ENCODE measurements at places on chromosomes 3 and 15.

- DNase-seq: no peak
Observed at GRCh38 chr3:88000853-88001252, 58.0 kb downstream of the CGGBP1 start.

DNA sequence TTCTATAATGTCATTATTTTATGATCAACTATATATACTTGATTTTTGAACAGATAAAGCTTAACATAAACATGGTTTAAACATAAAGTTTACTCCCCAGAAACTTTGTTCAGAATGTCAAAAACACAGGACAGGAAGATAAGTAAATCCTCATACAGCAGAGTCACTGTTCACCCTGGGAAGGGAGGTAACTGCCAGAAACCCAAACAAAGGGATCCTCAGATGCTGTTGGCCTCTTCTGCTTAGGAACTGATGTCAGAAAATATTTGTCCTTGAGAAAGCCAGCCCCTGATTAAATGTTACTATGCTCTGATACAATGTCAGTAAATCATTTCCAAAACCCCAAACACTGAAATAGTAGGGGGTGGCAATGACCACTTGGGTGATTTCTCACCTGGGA lies 185.3 kb downstream of the TJP1 start:
- DNase-seq: no peak

DNA sequence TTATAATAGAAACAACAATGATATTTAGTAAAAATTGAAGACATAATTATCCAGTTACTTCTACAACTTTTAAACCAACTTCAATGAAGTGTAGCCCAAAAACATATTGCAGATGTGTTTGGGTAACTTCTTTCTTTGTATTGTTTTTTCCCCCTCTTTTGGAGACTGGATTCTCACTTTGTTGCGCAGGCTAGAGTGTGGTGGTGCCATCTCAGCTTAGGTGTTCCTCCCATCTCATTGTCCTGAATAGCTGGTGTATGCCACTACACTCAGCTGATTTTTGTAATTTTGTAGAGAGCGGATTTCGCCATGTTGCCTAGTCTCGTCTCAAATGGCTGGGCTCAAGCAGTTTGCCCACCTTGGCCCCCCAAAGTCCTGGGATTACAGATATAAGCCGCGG lies 148.1 kb downstream of the FNDC3B start:
- DNase-seq: no peak

- no peak for DNase-seq
Observed at GRCh38 chr3:150357923-150358607, 50.0 kb upstream of the TSC22D2 start.

DNA sequence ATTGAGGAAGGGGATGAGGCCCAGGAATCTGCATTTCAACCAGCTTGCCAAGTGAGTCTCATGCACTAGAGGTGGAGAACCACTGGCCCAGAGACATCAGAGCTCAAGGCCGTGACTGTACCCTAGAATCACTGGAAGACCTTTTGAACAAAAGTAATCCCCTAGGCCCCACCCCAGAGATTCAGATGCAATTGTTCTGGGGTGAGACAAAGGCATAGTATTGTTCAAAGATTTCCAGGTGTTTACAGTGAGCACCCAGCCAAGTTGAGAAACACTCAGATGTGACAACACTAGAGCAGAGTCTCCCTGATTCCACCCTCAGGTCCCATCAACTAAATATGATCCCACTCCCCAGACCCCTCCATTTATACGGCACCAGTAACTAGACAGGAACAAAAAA lies 290.3 kb upstream of the TLE3 start:
- DNase-seq: no peak

Data from activated gamma-delta T cell (primary cell).